GM13977 (cell line): ENCODE measurements at places on chromosomes 5 and 9.

DNA sequence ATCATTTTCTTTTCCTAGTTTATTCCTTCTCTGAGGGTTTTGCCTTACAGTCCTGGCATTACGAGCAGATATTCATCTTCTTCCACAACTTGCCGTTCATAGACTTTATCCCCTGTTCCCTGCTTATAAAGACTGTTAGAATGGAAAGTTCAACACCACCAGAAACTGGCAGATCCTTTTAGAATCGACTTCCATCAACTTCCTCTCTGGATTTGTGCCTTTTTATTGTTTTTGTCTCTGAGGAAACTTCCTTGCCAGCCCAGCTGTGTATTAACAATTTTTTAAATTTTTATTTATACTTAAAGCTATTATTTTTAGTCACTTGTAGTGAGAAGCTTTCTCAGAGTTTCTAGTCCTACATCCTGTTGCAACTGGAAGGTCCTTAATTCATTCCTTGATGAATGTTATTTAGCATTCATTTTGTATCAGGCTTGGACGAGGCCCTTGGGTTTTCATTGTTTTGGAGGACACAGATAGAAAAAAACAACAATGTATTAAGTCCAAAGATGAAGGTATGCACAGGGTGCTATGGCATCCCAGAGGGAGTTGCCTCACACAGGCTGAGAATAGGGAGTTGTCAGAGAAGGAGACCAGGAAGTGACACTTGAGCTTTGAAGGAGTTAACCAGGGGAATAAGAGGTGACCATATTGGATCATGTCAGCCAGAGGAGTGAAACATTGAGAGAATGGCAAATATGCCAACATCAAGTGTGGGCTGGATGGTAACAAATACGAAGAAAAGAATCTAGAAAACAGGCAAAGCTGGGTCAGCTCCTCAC lies 81.3 kb downstream of the ADAMTSL1 start:
- DNase-seq, result no peak

DNA sequence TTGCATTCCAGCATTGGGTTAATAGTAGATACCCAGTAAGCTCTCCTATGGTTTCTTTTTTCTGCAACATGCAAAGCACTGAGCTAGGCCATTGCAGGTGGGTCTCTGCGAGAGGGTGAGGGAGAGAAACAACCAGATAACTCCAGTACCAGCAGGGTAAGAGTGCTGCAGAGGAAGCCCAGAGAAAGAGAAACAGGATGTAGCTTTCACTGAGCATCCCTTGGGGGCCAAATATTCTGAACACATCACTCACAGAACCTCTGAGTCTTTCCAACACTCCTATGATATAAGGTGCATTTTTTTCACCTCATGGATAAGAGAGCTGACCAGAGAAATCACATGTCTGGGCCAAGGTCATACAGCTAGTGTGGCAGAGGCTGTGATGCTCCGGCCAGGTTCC lies 76.7 kb downstream of the TRIM32 start:
- DNase-seq, result no peak

DNA sequence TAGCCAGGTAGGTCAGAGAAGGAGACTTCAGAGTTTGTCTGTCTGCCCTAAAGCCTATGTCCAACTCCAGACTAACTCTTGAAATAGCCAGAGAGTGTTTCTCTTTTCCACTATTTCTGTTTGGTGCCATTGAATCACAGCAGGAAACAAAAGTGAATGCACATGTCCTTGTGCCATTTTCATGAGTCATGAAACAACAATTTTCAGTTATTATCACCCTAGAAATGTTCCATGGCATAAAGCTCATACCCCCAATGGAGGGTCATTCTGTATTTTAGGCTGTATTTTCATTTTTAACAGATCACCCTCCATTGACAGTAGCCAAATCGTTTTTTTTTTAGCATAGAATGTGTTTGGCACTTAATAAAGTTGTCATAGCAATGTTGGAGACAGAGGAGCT lies 124.7 kb downstream of the PAPPA start:
- DNase-seq, result no peak

- DNase-seq, result peak; percentile 55
Measured at GRCh38 chr5:154755361-154756008, at the start of gene LARP1. LARP1 (plus strand) TSS chr5:154755377; CDS start chr5:154755758, 381 bp downstream.

DNA sequence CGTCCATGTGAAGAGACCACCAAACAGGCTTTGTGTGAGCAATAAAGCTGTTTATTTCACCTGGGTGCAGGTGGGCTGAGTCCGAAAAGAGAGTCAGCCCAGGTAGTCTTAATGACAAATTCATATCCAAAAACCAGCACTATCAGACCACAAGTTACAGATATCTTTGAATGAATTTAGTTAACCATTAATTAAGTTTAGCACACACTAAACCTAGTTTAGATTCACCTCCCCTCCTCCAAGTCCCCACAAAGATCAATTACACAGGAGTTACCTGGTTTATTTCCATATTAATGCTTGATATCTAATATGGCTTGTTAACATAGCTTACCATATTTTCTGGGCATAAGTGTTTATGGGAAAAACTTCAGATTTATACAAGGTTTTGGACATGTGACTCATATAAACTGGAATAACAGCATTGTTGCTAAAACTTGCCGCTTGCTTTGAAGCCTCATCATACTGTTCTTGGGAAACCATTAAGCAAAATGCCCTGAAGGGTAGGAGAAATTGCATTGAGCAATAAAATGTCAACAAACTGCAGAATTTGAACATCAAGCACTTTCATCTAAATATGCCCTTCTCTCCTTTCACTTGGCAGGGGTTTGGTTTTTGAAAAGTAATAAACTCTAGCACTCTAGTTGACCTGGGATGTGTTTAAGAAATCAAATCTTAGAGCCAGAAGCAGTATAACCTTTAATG lies 166.9 kb downstream of the SNCAIP start:
- no peak for DNase-seq

GRCh38 chr9:134600836-134601638 lies 40.6 kb upstream of the COL5A1 start:
- no peak for DNase-seq

DNA sequence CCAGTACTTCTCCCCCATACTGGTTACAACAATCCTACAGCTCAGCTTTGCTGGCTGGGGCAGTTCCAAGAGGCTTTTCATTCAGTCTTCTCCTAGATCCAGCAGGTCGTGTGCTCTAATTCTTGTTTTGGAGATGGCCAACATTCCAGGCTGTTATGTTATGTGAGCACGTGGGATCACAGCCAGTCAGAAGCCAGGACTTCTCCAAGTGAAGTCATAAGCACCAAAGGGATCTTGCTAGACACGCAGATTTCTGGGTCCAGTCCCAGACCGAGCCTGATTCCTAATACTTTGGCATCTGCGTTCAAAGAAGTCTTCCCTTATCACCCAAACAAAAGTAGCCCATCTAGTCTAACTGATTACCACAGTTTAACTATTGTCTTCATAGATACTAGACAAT lies 1.4 kb upstream of the LARP1 start:
- DNase-seq, result no peak

GRCh38 chr9:91197232-91198181 lies 164.2 kb downstream of the AUH start:
- no peak for DNase-seq

GRCh38 chr5:58085800-58086199 lies 374.1 kb downstream of the PLK2 start:
- DNase-seq, result no peak

DNA sequence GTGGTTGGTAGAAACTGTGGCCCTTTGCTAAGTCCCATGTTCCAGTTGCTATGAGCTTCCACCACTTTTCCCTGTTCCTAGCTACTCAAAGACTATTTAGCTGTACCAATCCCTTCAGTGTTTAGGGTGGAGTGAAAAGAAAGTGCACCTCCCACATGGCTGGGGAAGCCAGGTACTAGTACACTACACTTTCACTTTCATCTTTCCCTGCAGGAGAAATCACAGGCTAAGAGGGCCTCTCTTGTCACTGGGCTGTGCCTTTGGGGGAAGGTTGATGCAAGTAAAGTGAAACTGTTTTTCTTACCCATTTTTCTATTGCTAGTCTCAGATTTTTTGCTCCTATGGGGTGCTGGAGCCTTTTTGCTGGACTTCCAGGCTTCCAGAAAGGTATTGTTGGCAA lies 33.5 kb upstream of the CKS2 start:
- no peak for DNase-seq

GRCh38 chr9:76798527-76798926 lies 34.3 kb downstream of the PCA3 start:
- DNase-seq, result peak; percentile 40

DNA sequence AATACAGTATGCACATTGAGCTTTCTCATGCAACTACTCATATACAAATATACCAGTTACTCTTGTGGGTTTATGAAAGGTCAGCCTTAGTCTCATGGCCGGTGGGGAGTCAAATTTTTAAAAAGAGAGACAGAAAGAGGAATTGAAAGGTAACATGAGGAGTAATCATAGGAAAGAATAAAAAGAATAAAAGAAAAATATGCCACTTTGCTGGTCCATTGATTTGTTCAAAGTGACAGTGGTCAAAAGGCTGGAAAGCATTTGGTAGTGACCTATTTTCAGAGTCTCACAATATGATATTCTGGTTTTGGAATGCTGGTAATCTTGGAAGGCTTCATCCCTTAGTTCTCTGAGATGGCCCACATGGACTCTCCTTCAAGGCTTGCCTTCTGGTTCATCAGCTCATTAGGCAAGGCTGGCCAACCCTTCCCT lies 67.0 kb downstream of the ZNF366 start:
- no peak for DNase-seq

DNA sequence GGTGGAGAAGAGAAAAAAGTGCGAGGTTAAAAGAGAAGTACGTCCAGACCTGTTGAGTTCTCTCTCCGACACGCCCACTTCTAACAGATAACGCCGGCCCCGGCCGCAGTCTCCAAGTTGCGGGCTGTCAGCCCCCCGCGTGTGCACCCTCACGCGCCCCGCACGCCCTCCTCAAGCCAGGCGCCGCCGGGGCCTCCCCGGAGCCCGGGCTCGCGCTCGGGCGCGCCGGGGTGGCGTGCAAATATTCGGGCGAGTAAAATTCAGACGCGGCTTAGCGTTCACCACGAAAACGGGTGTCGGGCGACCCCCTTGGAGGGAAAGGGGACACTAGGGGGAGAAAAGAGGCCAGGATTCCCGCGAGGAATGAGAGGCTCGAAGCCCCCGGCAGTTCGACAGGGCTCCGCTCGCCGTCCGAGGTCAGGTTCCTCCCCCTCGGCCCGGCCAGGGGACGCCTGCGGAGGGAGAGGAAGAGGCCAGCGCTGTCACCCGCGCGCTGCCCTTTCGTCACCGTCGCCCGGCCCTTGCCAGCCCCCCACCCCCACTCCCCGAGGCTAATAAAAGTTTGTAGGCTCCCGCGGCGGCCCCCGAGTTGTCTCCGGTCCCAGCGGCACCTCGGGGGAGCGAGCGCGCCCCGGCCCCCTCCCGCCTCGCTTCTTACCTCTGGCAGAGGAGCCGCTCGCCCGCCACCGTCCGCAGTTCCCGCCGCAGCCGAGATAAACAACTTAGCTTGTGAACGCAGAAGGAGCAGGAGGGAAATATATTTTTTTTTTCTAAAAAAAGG lies 743 bp downstream of the NR3C1 start:
- peak; percentile 40 for DNase-seq

DNA sequence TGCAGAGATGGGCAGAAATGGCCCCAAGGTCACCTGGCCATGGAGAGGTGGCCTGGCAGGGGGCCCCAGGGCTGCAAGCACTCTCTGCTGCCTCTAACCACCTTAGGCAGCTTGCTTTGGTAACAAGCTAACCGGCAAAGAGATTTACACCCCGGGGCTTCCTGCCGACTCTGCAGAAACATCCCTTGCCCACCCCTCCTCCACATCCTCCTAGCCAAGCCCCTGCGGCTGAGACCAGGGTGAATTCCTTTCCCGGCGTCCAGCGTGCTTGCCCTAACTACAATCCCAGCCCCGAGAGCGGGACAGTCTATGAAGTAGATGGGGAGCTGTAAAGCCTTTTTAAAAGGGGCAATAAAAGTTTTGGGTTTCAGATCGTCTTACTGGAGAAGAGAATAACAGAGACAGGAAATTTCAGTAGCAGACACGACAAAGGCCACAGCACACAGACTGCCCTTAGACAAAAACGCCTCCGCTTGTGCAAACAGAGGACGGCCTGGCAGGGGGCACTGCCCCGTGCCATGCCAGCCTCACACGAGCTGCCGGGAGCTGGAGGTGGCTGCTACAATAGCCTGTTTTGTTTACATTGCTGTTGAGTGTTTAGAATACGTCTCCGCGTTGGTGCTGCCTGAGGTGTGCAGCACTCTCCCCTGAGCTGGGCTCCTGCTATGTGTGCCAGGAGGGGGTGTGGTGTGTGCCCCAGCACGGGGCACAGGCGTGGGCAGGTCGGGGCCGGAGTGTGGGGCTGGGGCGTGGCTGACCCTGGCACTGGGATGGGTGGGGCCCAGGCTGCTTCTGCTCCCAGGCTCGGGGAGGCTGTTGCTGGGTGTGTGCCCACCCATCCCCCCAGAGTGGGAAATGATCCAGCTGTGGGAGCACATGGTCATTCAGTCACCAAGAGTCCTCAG lies 15.3 kb downstream of the MYMK start:
- DNase-seq, result no peak

DNA sequence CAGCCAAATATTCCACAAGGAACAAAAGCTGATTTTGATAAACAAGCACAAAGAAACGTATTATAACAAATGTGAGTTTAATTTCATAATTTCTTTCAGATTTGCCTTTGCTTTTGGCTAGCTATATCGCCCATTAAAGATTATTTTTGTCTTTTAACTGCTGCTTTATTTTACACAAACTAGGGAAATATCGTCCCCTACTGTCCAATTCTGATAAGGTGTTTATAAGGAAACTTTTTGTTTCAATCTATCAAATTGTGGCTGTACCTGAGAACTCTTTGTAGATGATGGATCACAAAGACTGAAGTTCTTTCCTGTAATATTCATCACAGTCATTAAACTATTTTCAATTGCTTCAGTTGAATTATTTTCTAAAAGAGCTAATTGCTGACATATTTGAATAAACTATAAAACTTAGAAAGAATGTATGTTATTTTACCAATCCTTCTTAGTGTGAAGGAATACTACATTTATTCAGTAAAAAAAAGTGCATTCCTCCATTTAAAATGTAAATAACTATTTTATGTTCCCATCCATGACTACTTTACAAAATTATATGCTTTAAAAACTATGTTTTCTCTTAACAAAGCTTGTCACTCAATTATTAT lies 431.3 kb upstream of the ITGA1 start:
- no peak for DNase-seq

DNA sequence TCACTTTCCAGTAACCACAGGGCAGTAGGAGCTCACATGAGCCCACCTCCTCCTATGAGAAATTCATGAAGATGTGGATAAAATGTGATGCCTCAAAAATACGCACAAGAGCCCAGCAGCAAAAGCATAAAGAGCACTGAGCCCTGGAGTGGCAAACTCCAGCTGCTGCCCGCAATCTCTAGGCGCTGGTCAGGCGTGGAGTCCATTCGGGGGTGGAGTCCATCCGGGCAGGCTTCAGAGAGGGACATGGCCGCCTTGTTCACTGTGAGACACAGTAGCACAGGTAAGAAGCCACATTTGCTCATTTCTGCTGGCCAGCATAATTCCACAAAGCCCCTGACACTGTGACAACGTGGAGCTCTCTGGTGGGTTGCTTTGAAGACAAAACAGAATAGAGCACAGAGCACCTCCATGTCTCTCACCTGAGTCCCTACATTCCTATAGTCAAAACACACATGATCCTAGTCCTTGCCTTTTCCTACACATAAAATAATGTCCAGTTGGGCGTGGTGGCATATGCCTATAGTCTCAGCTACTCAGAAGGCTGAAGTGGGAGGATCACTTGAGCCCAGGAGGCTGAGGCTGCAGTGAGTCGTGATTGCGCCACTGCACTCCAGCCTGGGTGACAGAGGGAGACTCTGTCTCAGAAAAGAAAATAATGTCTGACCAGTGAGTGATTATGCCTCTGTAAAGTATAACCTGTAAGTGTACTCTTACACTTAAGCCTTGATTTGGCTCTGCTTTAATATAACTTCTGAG lies 365.2 kb downstream of the GADD45G start:
- no peak for DNase-seq

GRCh38 chr9:14515571-14516198 lies 177.5 kb downstream of the ZDHHC21 start:
- no peak for DNase-seq
